ENCODE measurements at places on chromosomes 2 and 18.

GRCh38 chr2:237312021-237312755, 101.8 kb downstream of the COL6A3 start:
- H3K4me3 ChIP-seq, result no peak overlapping the region
- H3K27me3 ChIP-seq, result no peaks in the 10 kb centered on the region
- DNase-seq, result no peak
- H3K4me1 ChIP-seq, result no peaks in the 10 kb centered on the region

- H3K4me3 ChIP-seq, result no peak overlapping the region
- no peak overlapping the region for H3K27ac ChIP-seq
- no peaks in the 10 kb centered on the region for H3K27me3 ChIP-seq
- no peaks in the 10 kb centered on the region for H3K4me1 ChIP-seq
- H3K36me3 ChIP-seq, result no peaks in the 10 kb centered on the region
Measured at GRCh38 chr2:127405255-127405610, 13.0 kb upstream of the PROC start.

DNA sequence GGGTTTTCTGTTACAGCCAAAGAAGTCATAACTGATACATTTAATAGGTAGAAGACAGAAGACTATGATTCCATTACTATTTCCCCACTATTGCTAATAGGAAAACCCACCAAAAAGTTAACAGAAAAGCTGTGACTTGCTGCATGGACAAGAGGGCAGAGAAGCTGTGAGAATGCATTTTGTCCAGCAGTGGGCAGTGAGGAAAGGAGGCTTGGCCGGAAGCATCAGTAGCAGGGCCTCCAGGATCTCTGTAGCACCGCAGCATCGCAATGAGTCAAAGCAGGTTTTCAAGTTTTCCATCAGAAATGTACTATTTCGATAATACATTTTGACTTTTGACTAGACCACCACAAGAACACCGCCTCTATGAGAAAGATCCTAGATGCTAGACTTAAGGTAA, 24.9 kb downstream of the MYO5B start:
- no peak overlapping the region for H3K4me3 ChIP-seq
- no peak overlapping the region for H3K27ac ChIP-seq
- no peaks in the 10 kb centered on the region for H3K27me3 ChIP-seq
- no peaks in the 10 kb centered on the region for H3K4me1 ChIP-seq
- no peaks in the 10 kb centered on the region for H3K36me3 ChIP-seq

GRCh38 chr18:1530650-1531049, 626.0 kb downstream of the ADCYAP1 start:
- H3K36me3 ChIP-seq, result no peaks in the 10 kb centered on the region
- H3K27ac ChIP-seq, result no peak overlapping the region
- H3K4me3 ChIP-seq, result no peak overlapping the region
- H3K4me1 ChIP-seq, result peaks cover 3% of the 10 kb centered on the region

- no peak for DNase-seq
- peak overlapping the region; percentile 82 for H3K27ac ChIP-seq
- H3K4me3 ChIP-seq, result no peak overlapping the region
- peaks cover 7% of the 10 kb centered on the region for H3K4me1 ChIP-seq
- H3K27me3 ChIP-seq, result no peaks in the 10 kb centered on the region
Measured at GRCh38 chr2:27081984-27082772, 3.8 kb downstream of the EMILIN1 start.

DNA sequence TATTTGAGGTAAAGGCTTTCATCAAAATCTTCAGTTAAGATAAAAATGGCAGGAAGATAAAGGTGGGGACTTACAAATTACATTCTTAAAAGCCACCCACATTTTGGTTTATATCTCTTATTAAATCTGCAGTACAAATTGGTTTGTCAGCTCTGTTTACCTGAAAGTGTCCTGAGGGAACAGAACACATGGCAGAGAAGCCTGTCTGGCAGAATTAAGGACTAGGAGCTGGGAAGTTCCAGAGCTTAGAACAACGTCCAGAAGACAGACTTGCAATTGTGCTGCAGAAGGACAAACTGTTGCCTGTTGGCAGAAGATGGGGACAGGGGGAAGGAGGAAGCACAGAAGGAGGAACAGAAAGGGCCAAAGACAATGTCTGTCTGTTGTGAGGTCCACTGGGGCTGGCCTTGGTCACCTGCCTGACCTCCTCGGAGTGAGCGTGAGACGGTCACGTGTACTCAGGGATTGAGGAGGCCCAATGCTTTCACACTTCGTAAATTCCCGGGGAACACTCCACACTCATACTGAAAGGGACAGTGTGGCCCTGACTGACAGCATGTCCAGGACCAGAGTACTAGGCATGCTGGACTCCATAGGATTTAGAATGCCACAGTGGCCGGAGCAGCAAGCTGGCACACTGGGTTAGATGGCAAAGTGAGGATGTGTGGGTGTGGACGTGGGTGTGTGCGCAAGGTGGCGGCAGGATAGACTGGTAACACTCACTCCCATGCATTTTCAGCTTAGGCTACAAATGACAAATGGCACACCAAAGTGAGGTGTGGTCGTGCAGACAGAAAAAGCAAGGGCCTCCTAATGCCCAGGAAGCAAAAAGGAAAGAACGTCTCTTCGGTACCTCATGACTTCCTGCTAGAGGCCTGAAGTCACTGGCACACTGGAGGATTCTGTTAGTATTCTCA, 210.9 kb upstream of the REV1 start:
- H3K27ac ChIP-seq, result no peak overlapping the region
- no peaks in the 10 kb centered on the region for H3K27me3 ChIP-seq
- H3K4me3 ChIP-seq, result no peak overlapping the region
- H3K4me1 ChIP-seq, result no peaks in the 10 kb centered on the region
- no peak for DNase-seq

DNA sequence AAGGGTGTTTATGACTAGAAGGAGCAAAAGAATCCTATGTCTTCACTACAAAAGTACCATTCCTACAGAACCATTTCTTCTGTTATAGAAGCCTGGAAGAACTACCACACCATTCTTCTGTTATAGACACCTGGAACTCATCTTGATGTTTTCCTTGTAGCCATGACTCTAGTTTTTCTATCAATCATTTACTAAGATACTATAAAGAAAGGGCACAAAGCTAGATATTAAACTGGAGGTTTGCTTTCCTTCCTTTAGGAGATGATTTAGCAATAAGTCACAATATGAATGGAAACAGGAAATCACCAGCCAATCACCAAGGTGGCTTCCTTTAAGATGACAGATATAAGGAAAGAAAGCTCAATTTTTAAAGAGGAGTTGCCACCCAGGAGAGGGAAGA, 100.3 kb upstream of the NEUROD1 start:
- DNase-seq, result no peak
- no peak overlapping the region for H3K27ac ChIP-seq
- H3K36me3 ChIP-seq, result no peaks in the 10 kb centered on the region
- H3K4me3 ChIP-seq, result no peak overlapping the region
- no peaks in the 10 kb centered on the region for H3K4me1 ChIP-seq

- H3K27ac ChIP-seq, result no peak overlapping the region
- no peak overlapping the region for H3K4me3 ChIP-seq
- peaks cover 14% of the 10 kb centered on the region for H3K4me1 ChIP-seq
- no peaks in the 10 kb centered on the region for H3K27me3 ChIP-seq
Measured at GRCh38 chr18:10234281-10234680, 220.2 kb upstream of the APCDD1 start.

GRCh38 chr2:74457549-74458131, 598 bp upstream of the WBP1 start:
- peaks cover 3% of the 10 kb centered on the region for H3K36me3 ChIP-seq
- H3K27me3 ChIP-seq, result no peaks in the 10 kb centered on the region
- H3K4me1 ChIP-seq, result peaks cover 10% of the 10 kb centered on the region
- H3K27ac ChIP-seq, result peak overlapping the region; percentile 99

DNA sequence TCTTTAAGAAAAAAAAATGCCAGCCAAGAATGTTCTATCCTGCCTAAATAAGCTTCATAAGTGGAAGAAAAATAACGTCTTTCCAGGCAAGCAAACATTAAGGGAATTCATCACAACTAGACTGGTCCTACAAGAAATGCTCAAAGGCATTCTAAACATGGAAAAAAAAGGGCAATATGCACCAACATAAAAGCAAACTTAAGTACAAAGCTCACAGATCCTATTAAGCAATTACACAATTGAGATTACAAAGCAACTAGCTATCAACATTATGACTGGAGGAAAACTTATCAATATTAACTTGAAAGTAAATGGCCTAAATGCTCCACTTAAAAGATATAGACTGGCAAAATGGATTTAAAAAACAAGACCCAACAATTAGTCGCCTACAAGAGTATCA, 240.6 kb upstream of the CTAGE1 start:
- H3K4me3 ChIP-seq, result no peak overlapping the region
- no peak for DNase-seq
- H3K27ac ChIP-seq, result no peak overlapping the region
- H3K4me1 ChIP-seq, result no peaks in the 10 kb centered on the region

DNA sequence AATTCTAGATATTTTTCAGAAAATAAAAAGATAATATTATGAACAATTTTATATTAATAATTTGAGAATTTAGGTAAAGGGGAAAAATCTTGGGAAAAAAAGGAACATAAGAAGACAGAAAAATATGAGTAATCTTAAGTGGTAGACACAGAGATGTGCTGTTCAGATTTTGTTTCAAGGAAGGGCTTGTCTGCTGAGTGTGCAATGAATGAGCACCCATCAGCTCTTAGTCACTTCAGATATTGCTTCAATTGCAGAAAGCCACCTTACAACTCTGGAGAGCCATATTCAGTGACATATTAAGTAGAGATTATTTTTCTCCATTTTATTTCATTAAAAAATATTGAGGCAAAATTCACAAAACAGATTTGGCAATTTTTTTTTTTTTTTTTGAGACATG, 282.0 kb upstream of the CHST9 start:
- H3K4me3 ChIP-seq, result no peak overlapping the region
- H3K27me3 ChIP-seq, result no peaks in the 10 kb centered on the region
- no peaks in the 10 kb centered on the region for H3K36me3 ChIP-seq
- no peak overlapping the region for H3K27ac ChIP-seq

DNA sequence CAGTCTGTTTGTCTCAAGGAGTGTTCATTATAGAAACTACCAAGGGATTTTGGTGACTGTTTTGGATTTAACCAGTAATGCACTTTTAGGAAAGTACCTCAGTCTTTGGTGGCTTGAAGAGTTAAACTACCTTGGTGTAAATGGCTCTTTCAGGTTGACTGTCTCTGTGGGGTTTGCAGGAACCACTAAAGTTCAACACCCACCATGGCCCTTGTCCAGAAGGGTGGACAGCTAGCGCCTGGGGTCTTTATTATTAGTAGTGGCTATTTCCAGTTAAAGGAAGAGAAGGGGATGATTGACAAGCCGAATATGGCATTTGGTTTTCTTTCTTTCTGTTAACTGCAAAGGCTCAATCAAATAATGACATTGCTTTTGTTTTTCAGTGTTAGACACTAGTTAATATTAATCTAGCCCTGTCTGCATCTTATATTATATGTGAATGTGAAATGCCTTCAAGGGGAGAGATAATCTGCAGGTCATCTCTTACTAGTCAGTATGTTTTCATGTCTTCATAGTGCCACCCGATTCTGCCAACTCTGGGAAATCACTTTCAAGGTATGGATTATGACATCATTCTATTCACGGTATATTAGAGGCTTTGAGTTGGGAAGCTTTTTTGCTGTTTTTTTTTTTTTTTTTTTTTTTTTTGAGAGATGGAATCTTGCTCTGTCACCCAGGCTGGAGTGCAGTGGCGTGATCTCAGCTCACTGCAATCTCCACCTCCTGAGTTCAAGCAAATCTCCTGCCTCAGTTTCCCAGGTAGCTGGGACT, 56.4 kb downstream of the MAP4K4 start:
- H3K27ac ChIP-seq, result no peak overlapping the region
- H3K27me3 ChIP-seq, result no peaks in the 10 kb centered on the region
- no peaks in the 10 kb centered on the region for H3K36me3 ChIP-seq
- no peak overlapping the region for H3K4me3 ChIP-seq
- peaks cover 5% of the 10 kb centered on the region for H3K4me1 ChIP-seq
- no peak for DNase-seq

DNA sequence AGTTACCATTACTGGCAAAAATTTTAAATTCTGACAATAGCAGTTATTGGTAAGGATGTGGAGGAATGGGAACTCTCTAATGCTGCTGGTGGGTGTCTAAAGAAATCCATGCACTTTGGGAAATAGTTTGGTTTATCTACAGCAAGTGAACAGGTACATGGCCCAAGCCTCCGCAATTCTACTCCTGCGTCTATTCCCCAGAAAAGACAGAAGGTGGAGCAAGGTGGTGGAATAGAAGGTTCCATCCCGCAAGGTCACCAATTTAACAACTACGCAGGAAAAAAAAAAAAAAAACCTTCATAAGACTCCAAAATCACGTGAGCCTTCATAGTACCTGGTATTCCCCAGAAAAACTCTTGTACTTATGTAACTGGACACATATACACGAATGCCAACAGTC, 6.5 kb downstream of the CFAP65 start:
- no peaks in the 10 kb centered on the region for H3K4me1 ChIP-seq
- H3K36me3 ChIP-seq, result no peaks in the 10 kb centered on the region
- no peak for DNase-seq
- H3K27ac ChIP-seq, result no peak overlapping the region

DNA sequence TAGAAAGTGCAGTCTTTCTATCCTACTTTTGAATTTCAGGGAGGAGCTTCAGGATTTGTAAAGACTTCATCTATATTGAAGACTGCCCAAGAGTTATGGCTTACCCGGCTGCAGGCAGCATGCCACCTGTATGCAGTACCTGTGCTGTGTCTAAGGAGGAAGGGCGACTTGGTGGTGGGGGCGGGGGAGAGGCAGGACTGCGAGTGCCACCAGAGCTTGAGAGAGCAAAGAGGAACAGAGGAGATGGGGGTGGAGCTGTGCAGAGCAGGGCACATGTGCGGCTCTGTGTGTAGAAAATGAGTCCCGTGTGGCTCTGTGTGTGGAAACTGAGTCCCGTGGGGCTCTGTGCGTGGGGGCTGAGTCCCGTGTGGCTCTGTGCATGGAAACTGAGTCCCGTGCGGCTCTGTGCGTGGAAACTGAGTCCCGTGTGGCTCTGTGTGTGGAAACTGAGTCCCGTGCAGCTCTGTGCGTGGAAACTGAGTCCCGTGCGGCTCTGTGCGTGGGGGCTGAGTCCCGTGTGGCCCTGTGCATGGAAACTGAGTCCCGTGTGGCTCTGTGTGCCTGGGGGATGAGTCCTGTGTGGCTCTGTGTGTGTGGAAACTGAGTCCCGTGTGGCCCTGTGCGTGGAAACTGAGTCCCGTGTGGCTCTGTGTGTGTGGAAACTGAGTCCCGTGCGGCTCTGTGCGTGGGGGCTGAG, 43.2 kb downstream of the LDLRAD4 start:
- H3K36me3 ChIP-seq, result no peaks in the 10 kb centered on the region
- no peaks in the 10 kb centered on the region for H3K27me3 ChIP-seq
- H3K4me3 ChIP-seq, result no peak overlapping the region
- no peak for DNase-seq
- H3K27ac ChIP-seq, result peak overlapping the region; percentile 46
- H3K4me1 ChIP-seq, result peaks cover 13% of the 10 kb centered on the region

DNA sequence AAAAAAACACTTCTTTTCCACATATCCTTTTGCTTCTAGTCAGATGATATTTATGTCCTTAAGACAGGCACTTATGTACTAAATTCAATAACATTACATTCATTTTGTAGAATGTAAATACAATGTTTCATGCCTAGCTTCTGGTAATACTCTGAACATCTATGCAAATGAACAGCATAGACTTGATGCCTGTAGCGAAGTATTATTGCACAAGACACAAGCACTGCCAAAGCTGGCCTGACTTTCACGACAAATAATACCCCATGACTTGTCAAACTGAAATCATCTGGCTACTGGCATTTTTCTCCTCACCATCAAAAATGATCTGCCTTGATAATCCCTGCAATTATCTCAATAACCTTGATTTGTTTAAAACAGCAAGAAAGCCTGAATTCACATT, 101.3 kb downstream of the L3MBTL4 start:
- no peaks in the 10 kb centered on the region for H3K4me1 ChIP-seq
- no peaks in the 10 kb centered on the region for H3K36me3 ChIP-seq
- no peaks in the 10 kb centered on the region for H3K27me3 ChIP-seq
- H3K27ac ChIP-seq, result no peak overlapping the region

- no peaks in the 10 kb centered on the region for H3K36me3 ChIP-seq
- H3K4me1 ChIP-seq, result no peaks in the 10 kb centered on the region
- no peak overlapping the region for H3K4me3 ChIP-seq
- H3K27me3 ChIP-seq, result no peaks in the 10 kb centered on the region
Measured at GRCh38 chr2:16050908-16051489, 110.6 kb downstream of the MYCN start.
